Activated CD4-positive, alpha-beta memory T cell treated with anti-CD3 and anti-CD28 coated beads for 36 hours (primary cell): ENCODE measurements at places on chromosomes 2 and 18.

GRCh38 chr18:57819671-57820460, 16.8 kb upstream of the ATP8B1 start:
- DNase-seq: no peak

- no peak for DNase-seq
Measured at GRCh38 chr2:237359518-237359840, 54.5 kb downstream of the COL6A3 start.

GRCh38 chr2:46023165-46023854, 273.9 kb upstream of the EPAS1 start:
- DNase-seq: peak; percentile 57

DNA sequence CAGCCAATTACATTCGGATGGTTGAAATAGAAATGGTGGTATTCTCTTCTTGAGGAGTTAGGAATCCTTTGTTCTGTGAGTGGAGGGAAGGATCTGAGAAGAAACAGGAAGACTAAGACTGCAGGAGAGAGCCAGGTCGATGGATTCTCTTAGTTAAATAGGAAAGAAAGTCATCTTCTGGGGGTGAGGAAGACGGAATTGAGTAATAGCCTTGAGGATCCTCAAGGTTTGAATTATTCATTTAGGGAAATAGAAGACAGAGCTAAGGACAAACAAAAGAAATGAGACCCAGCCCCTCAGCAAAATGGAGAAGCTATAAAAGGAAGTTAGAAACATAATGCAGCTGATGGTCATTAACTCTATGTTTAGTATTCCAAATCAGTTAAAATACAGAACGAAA, 1.8 kb downstream of the LAPTM4A start:
- no peak for DNase-seq

DNA sequence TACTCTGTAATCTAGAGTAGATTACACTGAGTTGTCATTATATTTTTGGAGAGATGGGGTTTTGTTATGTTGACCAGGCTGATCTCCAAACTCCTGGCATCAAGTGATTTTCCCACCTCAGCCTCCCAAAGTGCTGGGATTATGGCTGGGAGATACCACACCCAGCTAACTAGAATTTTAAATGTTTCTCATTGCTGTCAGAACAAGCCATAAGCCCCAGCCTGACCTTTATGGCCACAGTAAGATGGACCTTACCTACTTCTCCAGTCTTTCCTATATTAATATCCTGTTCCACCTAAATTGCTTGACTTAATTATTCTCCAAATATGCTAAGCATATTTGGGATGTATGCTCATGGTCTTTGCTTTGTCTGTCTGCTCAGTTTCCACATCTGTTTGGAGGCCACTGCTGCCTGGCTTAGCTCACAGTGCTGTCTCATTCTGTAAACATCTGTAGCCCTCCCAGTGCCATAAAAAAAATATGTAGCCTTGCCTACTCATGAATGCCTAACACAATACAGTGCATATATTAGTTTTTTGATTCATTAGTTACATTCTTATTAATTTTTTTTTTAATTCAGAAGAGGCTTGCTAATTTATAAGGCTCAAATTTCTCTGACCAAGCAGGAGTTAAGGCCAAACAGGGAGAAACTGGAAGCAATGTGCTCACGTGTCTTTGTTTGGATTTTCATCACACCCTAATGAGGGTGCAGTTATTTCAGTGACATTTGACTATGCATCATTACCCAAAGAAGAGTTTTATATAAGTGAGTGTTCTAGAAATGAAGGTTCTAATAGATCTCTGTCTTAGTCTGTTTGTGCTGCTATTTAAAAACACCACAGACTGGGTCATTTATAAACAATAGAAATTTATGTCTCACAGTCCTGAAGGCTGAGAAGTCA, 45.3 kb upstream of the PSME4 start:
- no peak for DNase-seq
